ENCODE measurements at places on chromosomes 4 and X.

DNA sequence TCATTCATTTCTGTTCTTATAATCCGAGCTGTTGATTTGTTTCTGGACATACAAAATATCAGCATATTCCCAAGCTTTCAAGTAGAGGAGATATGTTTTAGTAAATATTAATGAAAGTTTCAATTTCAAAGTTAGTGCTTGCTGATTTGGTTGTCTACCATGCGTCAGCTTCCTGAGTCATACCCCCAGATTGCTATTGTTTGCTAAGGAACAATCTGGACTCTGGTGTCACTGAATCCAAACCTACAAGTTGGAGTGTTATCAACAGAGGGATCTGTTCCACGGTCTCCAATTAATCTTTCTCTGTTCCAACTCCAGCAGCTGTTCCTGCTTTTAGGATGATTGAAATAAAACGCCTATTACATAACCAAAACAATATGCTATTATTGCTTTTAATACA is 96.1 kb upstream of the FAM9A start:
- no peak for DNase-seq

- DNase-seq = peak; percentile 67
Measured at GRCh38 chrX:71532078-71532752, 689 bp upstream of the OGT start.

DNA sequence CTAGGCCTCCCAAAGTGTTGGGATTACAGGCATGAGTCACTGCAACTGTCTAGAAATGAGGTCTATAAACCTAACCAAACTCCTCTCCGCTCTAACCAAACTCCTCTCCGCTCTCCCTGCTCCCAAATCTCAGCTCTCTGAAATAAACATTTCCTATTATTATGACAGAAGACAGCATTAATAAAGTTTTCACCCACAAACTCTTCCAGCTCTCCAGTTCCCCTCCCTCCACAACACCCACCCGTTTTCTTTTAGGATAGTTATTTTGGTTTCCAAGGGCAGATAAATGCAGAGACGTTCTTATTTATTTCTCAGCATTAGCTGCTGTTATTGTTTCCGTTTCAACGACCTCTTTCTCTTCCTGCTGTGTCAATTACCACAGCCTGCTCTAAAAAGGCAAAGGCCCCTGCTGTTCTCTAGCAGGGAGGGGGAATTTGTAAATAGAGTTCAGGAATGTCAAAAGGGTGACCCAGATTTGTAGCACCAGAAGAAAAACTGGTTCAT is 13.3 kb upstream of the SCD5 start:
- no peak for DNase-seq

- DNase-seq = no peak
Measured at GRCh38 chr4:150581641-150582051, 305 bp upstream of the MAB21L2 start.

Data from CD4-positive, alpha-beta T cell treated with Interleukin-17A for 4 hours (primary cell).